ENCODE measurements at places on chromosomes 3 and 15.

GRCh38 chr3:97778152-97778551, 13.6 kb downstream of the ARL6 start:
- DNase-seq, result no peak

- DNase-seq, result no peak
These were observed 182.0 kb upstream of the WNT5A start for GRCh38 chr3:55669133-55669532.

GRCh38 chr15:97600190-97600589, 360.3 kb upstream of the ARRDC4 start:
- no peak for DNase-seq

- DNase-seq, result no peak
These were observed 53.5 kb downstream of the CEMIP start for GRCh38 chr15:80832686-80833085.

GRCh38 chr3:14768182-14768790, 50.5 kb upstream of the FGD5 start:
- DNase-seq, result no peak

- DNase-seq, result no peak
These were observed 170.1 kb downstream of the APBA2 start for GRCh38 chr15:29055876-29056275.

- no peak for DNase-seq
These were observed 248.5 kb downstream of the TIGIT start for GRCh38 chr3:114542359-114542758.

GRCh38 chr3:172786036-172786435, 35.5 kb downstream of the ECT2 start:
- no peak for DNase-seq

DNA sequence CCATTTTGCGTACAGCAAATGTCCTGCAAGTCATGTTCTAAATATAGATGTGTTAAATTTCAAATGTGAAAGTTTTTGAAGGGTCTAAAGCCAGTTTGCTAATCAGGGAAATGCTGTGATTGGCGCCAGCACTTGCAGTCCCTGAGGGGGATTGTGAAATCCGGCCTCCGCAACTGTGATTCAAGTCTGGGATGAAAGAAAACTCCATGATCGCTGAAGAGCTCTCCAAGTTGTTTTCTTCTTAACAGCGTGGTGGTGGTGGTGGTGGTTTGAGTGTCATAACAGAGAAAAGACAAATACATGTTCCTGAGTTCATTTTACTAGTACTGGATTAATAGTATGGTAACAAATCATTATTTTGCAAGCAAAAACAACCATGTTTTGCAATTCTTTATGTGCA, 51.8 kb downstream of the MITF start:
- DNase-seq, result no peak

DNA sequence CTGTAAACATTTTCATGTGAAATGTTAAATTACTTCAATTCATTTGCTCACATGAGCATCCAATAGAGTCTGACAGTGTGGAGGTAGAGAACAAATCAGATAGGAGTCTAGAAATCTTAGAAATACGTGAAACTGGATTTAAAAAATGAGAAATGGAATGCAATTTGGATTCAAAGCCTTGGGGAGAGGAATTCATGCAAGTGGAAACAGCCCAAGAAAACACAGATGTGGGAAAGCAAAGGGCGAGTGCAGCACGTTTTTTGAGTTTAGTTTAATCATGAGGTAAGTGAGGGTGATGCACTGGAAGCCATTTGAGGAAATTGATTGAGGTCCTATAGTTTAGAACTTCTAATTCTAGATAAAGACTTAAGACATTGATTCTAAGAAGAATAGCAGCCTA, 434.7 kb downstream of the C3orf38 start:
- DNase-seq, result no peak

DNA sequence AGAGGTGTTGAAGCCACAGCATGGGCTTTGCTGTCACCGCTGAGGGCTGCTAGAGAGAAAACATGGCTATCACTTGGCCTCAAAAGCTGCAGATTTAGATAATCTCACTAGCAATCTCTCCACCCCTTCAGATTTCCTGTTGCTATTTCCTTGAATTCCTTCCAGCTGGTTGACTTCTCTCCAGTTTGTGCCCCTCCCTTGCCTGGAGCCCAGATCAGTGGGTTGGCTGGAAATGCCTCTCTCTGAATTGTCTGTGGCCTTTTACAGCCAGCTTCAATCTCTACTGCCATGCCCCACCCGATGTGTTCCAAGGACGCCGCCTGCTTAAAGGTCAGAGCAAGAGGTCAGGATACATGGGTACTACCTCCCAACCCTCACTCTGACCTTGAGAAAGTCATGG, 294.1 kb downstream of the NTRK3 start:
- DNase-seq, result no peak

GRCh38 chr3:149090907-149091306, 4.6 kb upstream of the HLTF start:
- DNase-seq, result no peak

DNA sequence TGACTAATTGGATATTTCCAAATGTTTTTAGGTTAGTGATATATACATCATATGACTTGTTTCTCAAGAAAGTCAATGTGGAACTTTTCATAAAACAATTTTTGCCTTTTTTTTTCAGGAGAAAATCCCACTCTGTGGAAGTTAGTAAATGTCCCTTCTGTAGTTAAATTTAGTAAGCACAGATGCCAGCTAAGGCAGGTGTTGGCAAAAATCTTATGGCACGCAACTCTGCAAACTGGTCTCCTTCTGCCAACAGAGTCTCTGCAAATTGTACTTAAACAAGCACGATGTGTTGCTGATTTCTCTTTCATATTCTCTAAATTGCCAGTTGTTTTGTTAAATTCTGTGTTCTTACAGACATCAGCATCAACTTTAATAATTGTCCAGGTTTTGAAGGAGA, 233.8 kb downstream of the IL5RA start:
- no peak for DNase-seq

- no peak for DNase-seq
These were observed 12.2 kb downstream of the ZDHHC3 start for GRCh38 chr3:44963571-44964325.

- no peak for DNase-seq
These were observed 59.7 kb upstream of the BDH1 start for GRCh38 chr3:197615430-197615829.

- DNase-seq, result no peak
These were observed 24.0 kb upstream of the SPRED1 start for GRCh38 chr15:38228618-38229017.

- DNase-seq, result peak; percentile 66
These were observed 7.6 kb downstream of the PFKFB4 start for GRCh38 chr3:48548729-48549705.

- DNase-seq, result no peak
These were observed 83.6 kb downstream of the HMG20A start for GRCh38 chr15:77504306-77504705.

DNA sequence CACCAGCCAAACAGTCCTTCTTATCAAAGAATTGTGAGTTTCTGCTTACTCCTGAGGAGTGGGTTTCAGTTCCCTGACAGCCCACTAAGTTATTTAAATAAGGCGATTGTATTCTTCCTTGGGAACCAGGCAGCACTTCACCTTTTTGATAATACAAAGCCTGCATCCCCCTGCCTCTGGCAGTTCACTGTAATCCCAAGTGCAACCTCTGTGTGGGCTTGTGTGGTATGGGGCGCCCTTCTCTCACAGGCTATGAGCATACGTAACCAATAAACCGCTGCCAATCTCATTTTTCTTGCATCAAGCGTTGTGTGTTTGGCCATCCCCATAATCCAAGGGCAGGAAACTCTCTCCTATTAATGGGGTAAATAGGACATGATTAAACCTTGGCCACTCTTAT, 1025.6 kb downstream of the NSUN3 start:
- no peak for DNase-seq

- no peak for DNase-seq
These were observed 22.3 kb upstream of the MORF4L1 start for GRCh38 chr15:78850352-78850751.

DNA sequence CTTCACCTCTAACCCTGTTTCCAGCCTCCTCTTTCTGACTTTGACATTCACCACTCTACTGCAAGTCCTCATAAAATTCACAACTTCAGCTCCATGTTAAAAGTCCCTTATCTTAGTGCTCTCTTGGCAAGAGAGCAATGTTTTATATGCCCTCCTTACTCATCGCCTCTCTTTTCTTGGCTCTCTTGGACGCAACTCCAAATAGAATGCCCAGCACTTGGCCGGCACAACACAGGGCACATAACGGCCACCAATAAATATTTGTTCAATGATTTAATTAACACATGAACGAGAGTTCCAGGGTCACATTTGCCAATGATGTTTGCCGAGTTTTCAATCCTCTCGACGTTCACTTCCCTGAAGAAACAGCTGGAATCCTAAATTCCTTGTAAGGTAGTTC, 401.4 kb downstream of the ROBO1 start:
- no peak for DNase-seq

- no peak for DNase-seq
These were observed 6.5 kb downstream of the TAGLN3 start for GRCh38 chr3:112005091-112005672.

GRCh38 chr15:82942691-82943090, 9.8 kb downstream of the HOMER2 start:
- no peak for DNase-seq

- DNase-seq, result no peak
These were observed 21.4 kb downstream of the SECISBP2L start for GRCh38 chr15:49024840-49025239.
